ENCODE measurements at places on chromosomes 5 and 9.
A peak's percentile ranks its signal among the peaks of the same experiment; 100 is the strongest.

DNA sequence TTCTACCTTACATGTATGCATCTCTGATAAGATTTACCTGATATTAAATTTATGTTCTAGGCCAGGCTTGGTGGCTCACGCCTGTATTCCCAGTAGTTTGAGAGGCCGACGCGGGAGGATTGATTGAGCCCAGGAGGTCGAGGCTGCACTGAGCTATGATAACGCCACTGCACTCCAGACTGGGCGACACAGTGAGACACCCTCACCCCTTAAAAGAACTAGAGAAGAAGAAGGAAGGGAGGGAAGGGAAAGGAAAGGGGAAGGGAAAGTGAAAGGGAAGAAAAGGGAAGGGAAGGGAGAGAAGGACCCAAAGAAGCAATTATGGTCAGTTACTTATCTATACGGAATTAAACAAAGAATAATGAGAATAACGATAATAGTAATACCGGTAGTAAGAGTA, 1.2 kb upstream of the RFK start:
- DNase-seq: no peak

DNA sequence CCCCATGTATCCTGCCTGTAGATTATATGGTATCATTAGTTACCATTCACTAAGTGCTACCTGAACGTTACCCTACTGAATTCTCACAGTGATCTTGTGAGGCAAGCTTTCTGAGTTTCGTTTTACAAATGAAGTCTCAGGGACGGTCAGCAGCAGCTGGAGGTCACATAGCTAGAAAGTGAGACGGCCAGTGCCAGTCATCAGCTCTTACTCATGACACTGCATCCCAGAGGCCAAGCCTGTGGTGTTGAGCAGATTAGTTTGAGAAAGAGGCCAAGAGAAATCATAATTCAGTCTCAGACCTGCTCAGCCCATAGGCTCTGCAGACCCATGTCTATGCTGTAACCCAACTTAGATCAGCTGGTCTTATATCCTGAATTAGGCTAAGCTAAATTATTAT, 95.7 kb upstream of the EGFLAM start:
- DNase-seq: no peak

- no peak for DNase-seq
Observed at GRCh38 chr9:7606591-7606990, 193.0 kb downstream of the DMAC1 start.

GRCh38 chr5:170861917-170862766, at the start of gene RANBP17:
RANBP17 (plus strand) TSS chr5:170862018.
- no peak for DNase-seq

GRCh38 chr9:137431416-137431931, 8.3 kb downstream of the NOXA1 start:
- no peak for DNase-seq

DNA sequence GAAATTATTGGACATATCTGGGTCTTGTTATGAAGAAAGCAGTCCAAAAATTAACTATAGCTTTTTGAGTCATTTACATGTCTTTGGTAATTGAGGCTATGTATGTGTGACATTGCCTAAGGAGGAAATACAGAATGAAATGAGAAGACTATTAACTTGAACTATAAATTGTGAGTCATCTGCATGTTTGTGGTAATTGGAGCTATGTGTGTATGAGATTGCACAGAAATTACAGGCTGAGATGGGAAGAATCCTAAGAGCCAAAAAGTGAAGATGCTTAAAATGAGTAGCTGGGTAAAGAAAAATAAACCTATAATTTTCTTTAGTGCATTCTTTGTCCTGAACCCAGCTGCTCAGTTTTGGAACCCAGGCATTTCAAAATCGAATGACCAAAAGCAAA, 747.6 kb upstream of the EDIL3 start:
- DNase-seq: no peak

GRCh38 chr9:135926402-135927194, 19.3 kb upstream of the CAMSAP1 start:
- peak; percentile 8 for DNase-seq

DNA sequence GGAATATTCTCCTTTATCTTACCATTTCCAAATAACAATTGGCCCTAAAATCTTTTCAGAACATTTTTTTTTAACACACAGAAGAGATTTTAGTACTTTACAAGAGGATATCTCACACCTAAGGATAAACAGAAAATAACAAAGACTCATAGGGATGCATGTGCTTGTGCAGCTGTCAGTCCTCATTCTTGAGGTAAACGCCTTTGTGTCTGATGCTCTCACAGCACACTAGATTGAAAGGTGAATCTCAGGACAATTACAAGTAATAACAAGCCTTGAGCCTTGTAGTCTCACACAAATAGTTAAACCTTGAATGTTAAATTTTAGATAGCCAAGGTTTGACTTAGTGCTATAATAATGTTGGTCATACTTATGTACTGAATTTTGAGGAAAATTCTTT, 439.2 kb downstream of the PTPRD start:
- DNase-seq: no peak

GRCh38 chr5:138065102-138065501, 18.7 kb upstream of the WNT8A start:
- no peak for DNase-seq

DNA sequence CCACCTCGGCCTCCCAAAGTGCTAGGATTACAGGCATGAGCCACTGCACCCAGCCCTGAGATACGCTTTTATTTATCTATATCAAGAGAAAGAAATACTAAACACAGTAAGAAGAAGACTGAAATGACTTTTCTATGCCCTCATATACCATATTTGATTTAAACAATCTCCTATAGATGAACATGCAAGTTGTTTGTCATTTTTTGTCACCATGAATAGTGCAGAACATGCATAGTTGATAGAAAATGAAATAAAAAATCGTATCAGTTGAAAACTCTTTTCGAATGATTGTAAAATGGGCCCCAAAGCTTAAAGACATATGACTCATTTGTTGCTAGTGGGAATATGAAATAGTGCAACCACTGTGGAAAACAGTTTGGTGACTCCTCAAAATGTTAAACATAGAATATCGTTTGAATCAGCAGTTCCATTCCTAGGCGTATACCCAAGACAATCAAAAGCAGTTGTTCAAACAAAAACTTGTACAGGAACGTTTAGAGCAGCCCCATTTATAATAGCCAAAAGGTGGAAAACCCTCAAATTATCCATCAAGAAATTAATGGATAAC, 61.4 kb upstream of the ANKH start:
- DNase-seq: no peak

DNA sequence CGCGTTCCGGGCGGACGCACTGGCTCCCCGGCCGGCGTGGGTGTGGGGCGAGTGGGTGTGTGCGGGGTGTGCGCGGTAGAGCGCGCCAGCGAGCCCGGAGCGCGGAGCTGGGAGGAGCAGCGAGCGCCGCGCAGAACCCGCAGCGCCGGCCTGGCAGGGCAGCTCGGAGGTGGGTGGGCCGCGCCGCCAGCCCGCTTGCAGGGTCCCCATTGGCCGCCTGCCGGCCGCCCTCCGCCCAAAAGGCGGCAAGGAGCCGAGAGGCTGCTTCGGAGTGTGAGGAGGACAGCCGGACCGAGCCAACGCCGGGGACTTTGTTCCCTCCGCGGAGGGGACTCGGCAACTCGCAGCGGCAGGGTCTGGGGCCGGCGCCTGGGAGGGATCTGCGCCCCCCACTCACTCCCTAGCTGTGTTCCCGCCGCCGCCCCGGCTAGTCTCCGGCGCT, at the start of gene DAPK1:
TSS of gene DAPK1 (plus strand) at position 264 of the 442 bp plus-strand sequence. CDS start 1,211 bp downstream, outside the sequence.
- DNase-seq: no peak

- no peak for DNase-seq
Observed at GRCh38 chr5:153753645-153754432, 263.4 kb downstream of the GRIA1 start.

DNA sequence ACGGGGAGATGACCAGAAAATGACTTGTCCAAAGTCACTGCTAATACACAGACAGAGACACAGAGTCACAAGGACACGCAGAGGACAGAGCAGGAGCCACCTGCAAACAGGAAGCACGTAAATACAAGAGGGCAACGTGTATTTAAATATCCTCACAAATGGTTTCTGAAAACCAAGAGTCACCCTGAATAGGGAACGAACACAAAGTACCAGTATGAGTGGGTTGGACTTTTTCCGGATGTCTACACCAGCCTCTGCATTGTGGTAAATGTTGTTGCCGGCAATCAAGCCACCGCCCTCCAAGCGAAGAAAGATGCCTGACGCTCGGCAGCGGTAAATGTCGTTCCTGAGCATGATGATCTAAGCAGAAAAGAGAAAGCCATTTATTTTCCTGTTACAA, 44.5 kb downstream of the FBXO10 start:
- peak; percentile 14 for DNase-seq

GRCh38 chr9:19640014-19640413, 148.8 kb downstream of the SLC24A2 start:
- no peak for DNase-seq

DNA sequence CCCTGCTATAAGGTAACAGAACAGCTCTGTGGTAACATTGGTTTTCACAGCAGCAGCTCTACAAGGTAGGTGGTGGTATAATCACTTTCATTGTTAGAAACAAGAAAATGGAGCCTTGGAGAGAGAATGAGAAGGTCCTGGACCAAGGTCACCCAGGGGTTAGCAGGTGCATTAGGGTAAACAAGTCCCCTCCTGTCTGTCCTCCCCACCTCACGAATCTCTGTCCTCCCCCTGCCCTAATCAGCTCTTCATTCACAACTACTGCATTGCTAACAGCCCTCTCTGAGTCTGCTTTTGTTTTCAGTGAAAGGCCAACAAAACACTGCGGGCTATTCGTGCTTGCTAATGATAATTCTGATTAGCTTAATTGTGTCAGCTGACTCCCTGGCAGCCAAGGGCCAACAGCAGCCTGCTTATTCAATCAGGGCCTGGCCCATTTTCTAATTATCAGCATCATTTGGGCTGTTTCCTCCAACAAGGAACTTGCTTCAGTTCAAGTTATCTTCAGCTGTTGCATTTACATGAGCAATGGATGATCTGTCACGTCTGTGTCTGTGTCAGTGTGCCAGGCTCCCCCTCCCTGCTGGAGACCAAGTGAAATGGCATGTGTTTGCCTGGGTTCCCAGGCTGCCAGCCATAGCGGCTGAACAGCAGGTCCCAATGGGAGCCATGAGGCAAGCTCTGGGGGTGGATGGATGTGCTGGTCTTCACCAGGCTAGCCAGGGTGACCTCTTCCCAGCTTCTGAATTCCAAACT, 56.7 kb upstream of the EQTN start:
- DNase-seq: no peak

DNA sequence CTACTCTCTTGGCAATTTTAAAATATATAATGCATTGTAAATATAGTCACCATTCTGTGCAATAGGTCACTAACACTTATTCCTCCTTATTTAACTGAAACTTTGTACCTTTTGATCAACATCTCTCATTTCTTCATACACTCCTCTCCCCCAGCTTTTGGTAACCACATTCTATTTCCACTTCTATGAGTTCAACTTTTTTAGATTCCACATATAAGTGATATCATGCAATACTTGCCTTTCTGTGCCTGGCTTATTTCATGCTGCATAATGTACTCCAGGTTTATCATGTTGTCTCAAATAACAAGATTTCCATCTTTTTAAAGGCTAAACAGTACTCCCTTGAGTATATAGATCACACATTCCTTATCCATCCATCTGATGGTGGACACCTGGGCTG, 188.8 kb downstream of the NXNL2 start:
- DNase-seq: no peak

- DNase-seq: no peak
Observed at GRCh38 chr5:38607930-38608564, 51.6 kb upstream of the LIFR start.

- DNase-seq: no peak
Observed at GRCh38 chr9:33924978-33925797, 108.2 kb downstream of the UBE2R2 start.

DNA sequence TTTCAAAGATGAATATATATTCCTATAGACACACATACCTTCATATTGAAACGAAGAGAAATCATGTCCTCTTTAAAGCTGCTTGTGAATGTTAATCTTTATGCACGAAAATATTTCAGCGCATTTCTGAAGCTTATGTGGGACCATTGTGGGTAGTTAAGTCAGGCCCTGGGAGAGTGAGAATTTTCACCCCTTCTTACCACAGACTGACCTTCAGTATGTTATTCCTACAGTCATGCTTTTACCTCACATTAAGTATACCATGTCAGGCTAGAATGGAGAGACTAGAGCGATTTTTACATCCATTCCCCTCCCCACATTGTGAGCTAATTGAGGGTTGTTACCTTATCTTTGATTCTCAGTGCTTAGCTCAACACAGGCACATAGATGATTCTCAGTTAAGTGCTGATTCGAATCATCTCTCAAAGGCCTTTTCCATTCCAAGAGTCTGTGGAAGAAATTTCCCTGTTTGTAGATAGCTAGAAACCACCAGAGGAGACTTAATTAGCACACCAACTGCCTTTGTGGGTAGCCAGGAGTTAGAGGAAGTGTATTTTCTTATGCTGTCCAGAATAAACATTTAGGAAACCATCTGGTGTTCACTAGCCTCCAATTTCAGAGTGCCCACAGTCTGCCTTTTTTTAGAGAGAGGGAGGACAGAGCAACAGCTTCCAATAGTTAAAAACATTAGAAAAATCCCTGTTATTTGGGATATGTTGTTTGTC, 110.5 kb downstream of the MEGF10 start:
- no peak for DNase-seq

- no peak for DNase-seq
Observed at GRCh38 chr9:135381762-135382310, 97.7 kb upstream of the PPP1R26 start.

- no peak for DNase-seq
Observed at GRCh38 chr5:102596951-102597350, 98.2 kb upstream of the SLCO6A1 start.

- DNase-seq: no peak
Observed at GRCh38 chr9:109063760-109064159, 50.5 kb upstream of the CTNNAL1 start.

GRCh38 chr9:125492719-125493118, 214.3 kb downstream of the MAPKAP1 start:
- DNase-seq: no peak

- no peak for DNase-seq
Observed at GRCh38 chr5:137730336-137730735, 5.6 kb downstream of the KLHL3 start.

DNA sequence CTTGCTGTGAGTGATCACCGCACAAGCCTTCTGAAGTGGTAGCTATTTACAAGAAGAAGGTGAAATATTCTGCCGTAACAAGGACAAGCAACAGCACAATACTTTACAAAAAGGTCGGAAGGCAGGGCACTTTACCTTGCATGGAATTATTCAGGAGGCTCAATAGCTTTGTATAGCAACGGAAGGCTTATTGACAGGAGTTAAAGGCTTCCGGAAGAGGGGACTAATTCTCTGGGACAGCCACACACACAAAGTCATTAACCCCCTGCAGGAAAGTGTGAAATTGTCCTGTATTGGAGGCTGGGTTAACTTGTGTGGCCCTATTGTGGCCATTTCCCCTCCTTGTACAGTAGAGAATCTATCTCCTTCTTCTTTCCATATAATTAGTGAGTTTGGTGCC, 199.3 kb upstream of the SEMA6A start:
- DNase-seq: no peak

DNA sequence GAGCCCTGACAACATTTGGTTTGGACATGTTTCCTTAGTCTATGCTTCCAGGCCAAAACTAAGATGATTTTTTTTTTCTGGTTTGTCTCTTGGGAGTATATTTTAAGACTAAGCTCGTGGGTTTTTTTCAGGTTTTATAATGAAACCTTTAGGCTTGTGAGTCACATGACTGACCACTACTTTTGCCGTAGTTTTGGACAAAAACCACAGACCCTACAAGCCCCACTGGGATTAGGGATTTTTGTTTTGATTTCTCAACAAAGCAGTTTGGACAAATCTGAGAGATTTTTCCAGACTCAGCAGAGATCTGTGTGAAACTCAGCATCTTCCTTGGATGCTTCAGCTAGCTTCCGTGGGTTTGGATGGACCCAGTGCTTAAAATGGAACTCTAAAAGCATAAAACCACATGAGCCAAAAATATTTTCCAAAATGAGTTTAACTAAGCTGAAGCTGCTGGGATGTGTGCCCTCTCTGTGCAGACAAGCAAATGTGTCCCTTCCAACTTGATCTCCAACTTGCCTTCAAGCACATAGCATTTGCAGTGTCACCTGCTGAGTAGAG, 70.3 kb upstream of the SMIM15 start:
- no peak for DNase-seq

Measured in CD8-positive, alpha-beta T cell (primary cell).